Urinary bladder (tissue), 4 donors: ENCODE measurements at places on chromosomes 1 and 21.

DNA sequence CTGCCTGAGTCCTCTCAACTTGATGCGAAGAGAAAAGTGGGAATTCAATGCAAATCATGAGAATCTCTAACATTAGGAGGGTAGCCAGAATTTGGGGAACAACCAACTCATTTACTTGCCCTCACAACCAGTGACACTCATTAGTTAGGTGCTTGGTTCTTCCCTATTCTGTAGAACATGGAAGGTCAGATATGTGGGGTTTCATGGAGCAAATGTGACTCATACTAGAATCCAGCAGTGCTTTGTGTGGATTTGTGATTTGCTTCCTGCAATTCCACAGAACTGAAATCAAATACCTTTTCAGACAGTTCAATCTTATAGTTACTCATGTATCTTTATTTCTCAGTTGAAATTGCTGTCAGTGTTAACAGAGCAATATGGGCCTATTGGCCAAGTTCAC lies 6.9 kb upstream of the ETV3 start:
- no peak for DNase-seq

GRCh38 chr1:95201905-95202304 lies 32.1 kb upstream of the RWDD3 start:
- no peak for DNase-seq

DNA sequence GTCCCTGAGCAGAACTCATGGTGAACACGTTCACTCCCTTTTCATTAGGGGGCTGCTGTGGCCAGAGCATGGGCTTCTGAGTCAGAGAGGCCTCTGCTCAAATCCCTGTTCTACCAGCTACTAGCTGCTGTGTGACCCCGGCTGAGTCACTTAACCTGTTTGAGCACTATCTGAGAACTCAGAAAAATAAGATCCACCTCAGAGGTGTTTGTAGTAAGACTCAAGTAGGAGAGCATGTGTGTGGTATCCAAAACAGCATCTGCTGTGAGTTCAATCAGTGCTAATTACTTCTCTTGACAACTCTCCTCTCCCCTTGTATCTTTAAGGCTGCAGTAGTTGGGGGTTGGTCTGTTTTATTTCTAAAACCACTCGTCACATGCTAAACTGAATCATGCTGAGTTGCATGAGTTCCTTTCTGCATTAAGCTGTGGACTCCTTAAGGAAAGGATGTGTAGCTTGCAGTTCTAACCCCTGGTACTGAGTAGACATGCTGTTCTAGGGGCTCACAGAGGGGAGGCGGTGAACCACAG lies 39.7 kb upstream of the JUN start:
- DNase-seq = no peak

GRCh38 chr1:234893725-234894630 lies 234.7 kb downstream of the TOMM20 start:
- DNase-seq = no peak

- DNase-seq = no peak
These were observed 3.2 kb downstream of the JMJD4 start for GRCh38 chr1:227731696-227732585.
